ENCODE measurements at places on chromosomes 11 and 22.

DNA sequence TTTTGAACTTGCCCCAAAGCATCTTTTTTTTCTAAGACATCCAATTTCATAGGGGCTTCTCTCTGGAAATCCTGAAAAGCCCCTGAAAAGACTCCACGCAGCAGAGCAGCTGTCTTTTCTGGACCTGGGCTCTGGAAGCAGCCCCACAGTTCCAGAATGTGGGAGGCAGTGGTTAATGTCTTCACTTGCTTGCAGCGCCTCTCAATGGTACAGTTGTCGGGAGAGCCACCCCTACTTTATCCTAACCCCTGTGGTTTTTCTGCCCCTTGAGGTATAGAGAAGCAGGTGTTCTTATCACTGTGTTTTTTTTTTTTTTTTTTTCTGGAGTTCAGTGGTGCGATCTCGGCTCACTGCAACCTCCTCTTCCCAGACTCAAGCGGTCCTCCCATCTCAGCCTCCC lies 83.4 kb upstream of the SORL1-AS1 start:
- no peak for DNase-seq

- DNase-seq, result no peak
These were observed 19.9 kb upstream of the SCN3B start for GRCh38 chr11:123674297-123674696.

GRCh38 chr11:122192634-122193255 lies 76.7 kb upstream of the BLID start:
- no peak for DNase-seq

DNA sequence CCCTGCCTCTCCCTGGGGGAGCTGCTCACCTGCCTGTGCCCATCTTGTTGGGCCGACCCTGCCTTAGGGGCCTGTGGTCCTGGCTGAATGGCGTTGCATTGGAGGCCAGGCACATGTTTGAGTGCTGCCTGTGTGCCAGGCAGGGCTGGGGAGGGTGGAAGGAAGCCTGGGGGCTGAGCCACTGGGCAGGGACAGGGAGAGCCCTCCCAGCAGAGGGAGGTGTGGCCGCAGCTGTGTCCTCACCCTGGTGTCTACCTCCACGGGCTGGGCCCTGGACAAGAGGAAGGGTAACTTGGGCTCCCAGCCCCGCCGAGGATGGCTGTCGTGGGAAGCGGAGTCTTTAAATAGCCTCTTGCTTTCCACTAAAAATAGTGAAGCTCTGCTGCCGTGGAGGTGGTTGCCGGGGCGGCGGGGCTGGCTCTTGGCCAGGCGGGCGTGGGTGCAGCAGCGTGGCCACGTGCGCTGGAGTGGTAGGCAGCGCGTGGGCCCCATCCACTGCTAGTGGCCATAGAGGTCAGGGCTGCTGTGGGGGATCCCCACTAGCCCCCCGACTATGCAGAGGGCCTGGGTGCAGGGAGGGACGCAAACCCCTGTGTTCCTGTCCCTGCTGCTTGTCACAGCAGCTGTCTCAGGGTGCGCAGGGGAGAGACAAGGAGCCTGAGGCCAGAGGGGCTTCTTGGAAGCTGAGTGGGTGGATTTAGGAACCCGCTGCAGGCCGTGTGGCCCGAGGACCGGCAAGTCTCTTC lies 6.2 kb downstream of the ZDHHC8 start:
- DNase-seq, result no peak

- DNase-seq, result no peak
These were observed 9.1 kb downstream of the SLC3A2 start for GRCh38 chr11:62889484-62890437.

DNA sequence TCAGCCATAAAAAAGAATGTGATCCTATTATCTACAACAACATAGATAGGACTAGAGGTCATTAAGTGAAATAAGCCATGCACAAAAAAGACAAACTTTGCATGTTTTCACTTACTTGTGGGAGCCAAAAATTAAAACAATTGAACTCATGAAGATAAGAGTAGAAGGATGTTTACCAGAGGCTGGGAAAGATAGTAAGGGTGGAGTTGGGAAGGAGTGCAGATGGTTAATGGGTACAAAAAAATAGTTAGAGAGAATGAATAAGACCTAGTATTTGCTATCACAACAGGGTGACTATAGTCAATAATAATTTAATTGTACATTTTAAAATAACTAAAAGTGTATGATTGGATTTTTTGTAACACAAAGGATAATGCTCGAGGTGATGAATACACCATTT lies 27.2 kb upstream of the IL10RA start:
- DNase-seq, result no peak

- no peak for DNase-seq
These were observed 853.5 kb downstream of the METTL15 start for GRCh38 chr11:28961726-28962125.

DNA sequence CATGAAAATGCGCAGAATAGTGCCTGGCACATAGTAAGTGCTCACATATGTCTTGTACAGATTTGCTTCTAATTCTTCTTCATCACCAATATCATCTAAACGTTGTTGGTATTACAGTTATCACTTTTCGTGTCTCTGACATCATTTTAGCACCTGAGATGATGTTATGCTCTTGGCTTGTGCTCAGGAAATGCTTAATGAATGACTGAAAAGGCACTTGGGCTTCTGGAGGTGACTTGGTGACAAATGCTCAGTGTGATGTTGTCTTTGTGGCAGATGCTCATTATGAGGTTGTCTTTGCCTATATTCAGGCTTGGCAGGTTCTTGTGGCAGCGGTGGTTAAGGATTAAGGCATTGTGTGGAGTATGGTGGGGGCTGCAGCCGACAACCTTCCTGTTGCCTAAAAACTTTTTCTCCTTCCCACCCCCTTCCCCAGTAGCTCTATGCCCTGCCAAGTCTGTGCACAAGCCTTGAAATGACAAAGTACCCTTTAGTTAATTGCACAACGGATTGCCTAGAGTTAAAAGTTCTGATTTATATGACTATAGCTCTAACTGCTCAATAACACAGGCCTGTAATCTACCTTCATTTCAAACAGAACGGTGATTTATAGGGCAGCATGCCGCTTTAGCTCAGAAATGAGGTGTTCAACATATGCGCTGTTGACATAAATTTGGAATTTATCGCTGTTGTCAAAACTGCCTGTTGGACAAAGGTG lies 82.5 kb downstream of the ZBTB16 start:
- DNase-seq, result no peak

DNA sequence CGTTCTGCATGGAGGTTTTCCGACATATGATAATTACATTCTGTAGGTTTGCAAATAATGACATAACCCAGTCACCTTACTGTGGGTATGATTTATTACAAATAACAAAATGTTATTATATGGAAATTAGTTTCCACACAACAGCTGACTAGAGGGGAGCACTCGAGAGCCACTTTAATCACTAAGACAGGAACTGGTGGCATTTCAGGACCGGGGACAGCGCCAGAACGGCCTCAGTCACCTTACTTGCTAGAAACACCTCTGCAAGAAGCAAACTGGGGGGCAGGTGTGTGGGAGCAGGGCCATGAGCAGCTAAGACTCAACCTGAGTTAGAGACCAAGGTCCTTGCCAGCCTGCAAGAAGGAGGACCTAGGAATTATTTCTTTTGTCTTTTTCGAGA lies 199.9 kb downstream of the DSCAML1 start:
- DNase-seq, result no peak

GRCh38 chr22:27578937-27579617 lies 222.5 kb downstream of the MN1 start:
- no peak for DNase-seq

DNA sequence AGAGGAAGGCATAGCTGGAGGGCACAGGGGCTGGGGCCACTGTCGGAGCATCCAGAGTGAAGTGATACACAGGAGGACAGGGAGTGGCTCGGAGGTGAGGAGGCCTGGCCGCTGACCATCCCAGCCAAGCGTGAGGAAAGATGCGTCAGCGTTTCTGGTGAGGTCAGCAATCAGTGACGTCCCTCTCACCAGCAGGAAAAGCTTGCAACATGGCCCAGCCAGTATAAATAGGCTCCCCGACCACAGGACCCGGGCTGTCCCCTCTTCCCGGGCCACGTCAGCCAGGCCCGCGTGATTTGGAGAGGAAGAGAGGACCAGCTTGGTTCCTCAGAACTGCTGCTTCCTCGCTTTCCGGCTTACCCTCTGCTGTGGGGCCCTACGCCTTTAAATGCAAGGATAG lies 4.2 kb upstream of the OSM start:
- no peak for DNase-seq

DNA sequence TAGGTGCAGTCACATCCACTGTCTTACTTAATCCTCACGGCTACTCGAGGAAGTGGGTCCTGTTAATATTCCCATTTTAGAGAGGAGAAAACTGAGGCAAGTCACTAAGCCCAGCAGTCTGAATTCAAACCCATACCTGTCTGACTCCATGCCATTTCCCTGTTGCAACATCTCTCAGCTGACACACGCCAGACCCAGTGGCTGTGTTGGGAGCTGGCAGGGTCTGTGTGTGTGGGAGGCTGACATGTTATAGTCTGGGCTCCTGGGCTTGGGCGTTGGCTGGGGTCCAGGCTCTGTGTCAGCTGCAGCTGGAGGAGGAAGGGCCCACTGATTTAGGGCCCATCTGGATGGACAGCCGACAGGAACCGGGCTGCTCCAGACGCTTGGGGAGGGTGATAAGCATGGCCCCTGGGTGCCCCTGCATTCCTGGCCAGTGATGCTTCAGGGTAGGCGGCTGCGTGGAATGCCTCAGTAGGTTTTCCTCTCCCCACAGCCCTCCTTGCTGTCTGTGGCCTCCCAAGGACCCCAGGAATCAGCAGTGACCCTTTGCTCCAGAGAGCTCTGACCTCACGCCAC lies 562.5 kb downstream of the MN1 start:
- DNase-seq, result no peak

- peak; percentile 3 for DNase-seq
These were observed 1.9 kb downstream of the CLDN5 start for GRCh38 chr22:19522190-19522880.

DNA sequence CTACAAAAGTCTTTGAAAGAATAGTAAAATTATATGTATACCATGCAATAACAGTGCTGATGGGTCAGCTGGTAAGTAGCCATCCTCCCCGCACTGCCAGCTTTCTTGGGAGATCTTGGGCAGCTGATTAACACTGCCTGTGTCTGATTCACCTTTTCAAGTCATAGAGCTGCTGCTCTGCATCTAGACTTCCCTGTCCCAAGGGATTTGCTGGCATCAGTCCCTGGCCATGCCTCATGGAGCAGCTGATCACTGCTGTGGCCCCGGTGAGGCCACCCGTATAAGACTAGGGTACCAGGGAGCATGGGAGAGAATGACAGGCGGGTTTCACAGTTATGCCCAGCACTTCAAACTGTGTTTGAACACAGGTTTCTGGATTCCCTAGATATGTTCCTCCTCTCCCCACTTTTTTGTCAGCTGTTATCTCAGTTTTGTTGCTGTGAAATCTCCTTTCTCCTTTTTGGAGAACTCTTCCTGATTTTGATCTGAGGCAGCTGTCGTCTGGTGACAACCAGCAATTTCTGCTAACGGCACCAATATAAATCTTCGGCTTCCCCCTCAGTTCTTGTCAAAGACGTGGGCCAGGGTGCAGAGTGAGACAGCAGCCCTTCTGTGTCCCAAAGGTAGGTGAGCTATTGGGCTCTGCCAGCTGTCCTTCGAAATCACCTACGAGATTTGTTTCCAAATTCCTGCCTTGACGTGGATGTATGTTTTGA lies 438.9 kb downstream of the NTM start:
- DNase-seq, result no peak

GRCh38 chr11:3866206-3866605 lies 10.7 kb downstream of the STIM1 start:
- DNase-seq, result no peak

DNA sequence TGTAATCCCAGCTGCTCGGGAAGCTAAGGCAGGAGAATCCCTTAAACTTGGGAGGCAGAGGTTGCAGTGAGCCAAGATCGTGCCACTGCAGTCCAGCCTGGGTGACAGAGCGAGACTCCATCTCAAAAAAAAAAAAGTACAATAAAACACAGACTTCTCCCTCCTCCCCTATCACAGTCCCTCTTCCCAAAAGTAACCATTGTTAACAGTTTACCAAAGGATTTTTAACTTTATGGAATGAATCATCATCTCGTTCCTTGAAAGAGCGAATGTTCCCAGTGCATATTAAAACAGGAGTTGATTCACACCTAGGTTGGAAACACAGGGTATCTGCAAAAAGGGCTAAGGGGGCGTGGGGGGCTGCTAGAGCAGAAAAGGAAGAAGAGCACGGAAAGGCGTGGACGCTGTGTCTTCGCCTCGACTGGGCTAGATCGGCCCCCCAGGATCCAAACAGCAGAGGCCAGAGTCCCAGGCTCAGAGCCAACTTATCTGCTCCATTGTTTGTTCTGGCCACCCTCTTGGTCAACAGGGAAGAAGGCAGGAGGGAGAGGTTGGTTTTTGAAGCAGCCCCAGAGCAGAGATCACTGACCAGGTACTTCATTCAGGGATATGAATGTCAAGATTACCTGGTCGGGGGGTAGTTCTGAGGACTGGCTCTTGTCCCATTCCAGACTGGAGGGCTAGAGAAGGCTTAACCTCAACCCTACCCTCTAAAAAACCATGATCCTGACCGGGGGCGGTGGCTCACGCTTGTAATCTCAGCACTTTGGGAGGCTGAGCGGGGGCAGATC lies 2.1 kb upstream of the AHNAK start:
- no peak for DNase-seq

DNA sequence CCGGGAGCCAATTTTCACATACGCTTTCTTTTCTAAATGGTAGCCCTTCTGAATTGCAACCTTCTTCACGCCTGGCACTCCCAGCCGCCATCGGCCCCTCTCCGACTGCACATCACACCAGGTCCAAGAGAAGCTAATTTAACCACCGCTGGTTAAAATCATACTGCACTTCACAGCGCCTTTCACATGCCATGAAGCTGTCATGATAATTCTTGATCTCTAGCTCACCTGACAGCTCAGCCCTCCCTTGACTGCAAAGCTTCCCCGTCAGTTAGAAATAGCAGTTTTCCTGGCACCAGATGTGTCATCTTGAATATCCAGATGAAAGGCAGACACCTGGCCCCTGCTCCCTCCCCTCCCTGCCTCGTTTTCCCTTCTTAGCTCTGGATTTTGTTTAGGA lies 101.4 kb downstream of the ARL14EP start:
- no peak for DNase-seq

GRCh38 chr11:8357505-8357888 lies 93.8 kb upstream of the LMO1 start:
- DNase-seq, result no peak

DNA sequence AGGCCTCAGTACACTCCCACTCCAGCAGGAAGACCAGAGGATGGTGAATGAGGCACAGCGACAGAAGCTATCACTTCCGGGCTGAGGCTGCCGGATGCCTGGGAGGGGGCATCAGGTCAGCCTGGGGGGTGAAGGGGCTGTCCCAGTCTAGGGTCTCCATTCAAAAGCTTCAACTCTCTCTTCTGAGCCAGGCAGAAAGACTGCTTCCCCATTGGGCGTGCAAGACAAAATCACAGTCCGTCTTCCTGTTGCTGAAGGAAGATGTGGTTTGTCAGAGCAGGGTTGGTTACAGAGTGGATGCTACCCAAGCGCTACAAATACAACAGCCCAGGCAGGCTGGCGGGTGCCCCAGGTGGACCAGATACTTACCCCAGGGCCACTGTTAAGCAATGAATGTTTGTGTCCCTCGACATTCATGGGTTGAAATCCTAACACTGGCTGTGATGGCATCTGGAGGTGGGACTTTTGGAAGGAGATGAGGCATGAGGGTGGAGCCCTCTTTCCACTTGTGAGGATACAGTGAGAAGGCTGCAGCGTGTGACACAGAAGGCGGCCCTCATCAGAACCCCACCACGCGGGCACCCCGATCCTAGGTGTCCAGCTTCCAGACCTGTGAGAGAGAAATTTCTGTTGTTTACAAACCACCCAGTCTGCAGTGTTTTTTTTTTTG lies 12.0 kb downstream of the UPK3A start:
- DNase-seq, result no peak
